ENCODE measurements at places on chromosomes 1 and 21.

- DNase-seq, result no peak
Observed at GRCh38 chr1:31418626-31419323, 5.8 kb downstream of the SERINC2 start.

GRCh38 chr1:107499139-107499744, 358.4 kb downstream of the NTNG1 start:
- DNase-seq, result no peak

- no peak for DNase-seq
Observed at GRCh38 chr1:224212618-224213061, 29.6 kb downstream of the DEGS1 start.

- no peak for DNase-seq
Observed at GRCh38 chr1:237324226-237324625, 282.2 kb downstream of the RYR2 start.

GRCh38 chr1:15231714-15232201, 15.3 kb upstream of the FHAD1 start:
- no peak for DNase-seq

GRCh38 chr1:236728752-236729151, 42.5 kb downstream of the ACTN2 start:
- DNase-seq, result no peak

- DNase-seq, result no peak
Observed at GRCh38 chr1:234927971-234928640, 200.5 kb downstream of the TOMM20 start.

DNA sequence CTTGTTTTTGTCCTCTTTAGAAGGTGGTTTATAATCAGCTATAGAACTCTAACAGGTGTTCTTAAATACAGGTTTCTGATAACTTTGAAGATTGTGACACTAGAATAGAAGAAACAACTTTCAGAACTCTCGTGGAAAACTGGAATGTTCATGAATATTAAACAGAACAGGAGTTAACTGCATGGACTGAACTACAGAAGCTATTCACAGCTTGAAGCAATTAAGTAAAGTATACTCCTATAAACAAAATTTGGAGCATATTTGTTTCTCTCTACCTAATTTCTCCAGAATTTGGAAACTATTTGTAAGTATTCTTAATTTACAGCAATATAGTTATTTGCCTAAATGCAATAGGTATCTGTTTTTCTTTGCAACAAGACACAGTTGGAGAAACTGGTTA, 824.8 kb downstream of the ADGRL2 start:
- DNase-seq, result no peak

DNA sequence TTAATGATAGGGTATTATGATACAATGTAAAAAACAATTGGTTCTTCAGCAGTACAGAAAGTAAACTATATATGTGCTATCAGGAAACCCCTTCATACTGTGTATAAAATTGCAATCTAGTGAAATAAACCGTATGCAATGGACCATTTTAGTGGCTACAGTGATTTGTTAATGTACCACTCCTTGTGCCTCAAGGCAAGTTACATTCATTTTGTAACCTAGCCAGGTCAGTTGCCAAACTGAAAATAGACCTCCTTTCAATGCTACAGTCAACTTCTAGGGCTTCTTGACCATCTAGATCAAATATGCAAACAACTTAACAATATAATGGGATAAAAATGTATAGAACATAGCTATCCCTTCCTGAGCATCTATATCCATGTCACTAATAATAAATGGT, 52.0 kb upstream of the RAVER2 start:
- no peak for DNase-seq

DNA sequence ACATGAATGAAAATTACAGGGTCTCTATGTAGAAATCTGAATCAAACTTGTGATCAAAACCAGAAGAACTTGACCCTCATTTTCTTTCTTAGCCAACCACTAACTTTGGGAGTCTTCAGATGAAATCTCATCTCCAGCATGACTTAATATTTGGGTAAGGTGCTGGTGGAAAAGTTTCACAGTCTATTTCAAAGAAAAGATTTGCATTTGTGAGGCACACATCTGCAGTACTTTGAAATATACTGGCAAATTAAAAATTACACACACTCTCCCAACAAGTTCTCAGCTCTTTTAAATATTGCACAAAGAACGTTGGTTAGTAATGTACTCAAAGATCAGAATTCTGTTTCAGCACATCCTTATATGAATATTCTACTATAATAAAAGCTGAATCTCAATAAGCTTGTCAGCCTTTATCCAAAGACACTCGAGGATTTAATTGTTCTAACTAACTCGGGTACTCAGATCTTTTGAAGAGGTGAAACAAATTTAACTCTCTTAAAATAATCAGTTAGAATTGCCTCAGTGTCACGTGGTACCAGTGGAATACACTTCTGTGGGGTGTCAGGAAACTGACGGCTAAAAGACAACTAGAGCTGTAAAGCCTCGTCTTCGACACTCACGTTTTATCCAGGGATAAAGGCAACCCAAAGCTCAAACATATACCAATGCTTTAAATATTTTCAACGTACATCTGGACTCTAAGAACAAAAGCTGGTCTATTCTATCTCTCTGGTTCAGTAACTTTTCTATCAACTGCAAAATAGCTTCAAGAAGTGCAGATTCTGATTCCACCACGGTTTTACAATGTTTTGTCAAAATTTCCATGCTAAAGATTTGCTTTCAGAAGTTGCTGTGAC, 19.0 kb downstream of the SAMSN1 start:
- no peak for DNase-seq

DNA sequence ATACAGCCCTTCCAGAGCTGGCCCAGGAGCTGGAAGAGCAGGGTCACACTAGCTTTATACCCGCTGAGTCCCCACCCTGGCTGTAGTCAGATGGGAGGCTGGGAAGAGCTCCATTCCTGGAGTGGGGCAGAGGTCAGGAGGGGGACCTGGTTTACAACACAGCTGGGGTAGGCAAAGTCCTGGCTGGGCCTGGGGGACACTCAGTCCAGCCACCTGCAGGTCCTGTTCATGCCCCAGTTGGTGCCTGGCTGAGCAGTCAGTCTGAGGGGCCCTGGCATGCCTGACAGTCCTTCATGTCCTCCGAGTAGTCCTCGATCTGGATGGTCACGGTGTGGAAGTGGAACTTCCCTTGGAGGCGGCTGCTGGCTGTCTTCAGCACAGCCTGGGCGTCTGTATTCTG, 7.0 kb downstream of the SLC30A2 start:
- no peak for DNase-seq

DNA sequence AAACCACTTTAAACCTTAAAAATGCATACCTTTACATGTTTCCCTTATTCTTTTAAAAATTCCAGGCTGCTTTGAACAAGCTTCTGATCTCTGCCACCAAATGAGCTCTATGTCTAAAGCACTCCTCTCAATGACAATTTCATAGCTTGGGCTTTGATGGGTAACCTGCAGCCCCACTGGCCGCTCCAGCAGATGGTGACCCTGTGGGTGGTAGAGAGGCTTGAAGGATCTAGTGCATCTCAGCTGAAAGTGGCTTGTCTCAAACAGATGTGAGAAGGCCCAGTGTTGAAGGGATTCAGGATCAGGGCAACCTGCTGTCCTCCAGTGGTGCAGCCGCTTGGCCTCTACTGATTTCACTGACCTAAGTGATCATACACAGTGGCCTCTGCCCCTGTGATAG, 84.7 kb upstream of the IRF2BP2 start:
- no peak for DNase-seq

GRCh38 chr21:41766883-41767605, at the start of gene RIPK4:
RIPK4 (minus strand) TSS chr21:41767052; CDS start chr21:41767041, 11 bp downstream.
- DNase-seq, result peak; percentile 72

- no peak for DNase-seq
Observed at GRCh38 chr1:167824163-167824794, 89.7 kb downstream of the ADCY10 start.

- DNase-seq, result no peak
Observed at GRCh38 chr1:119981986-119982815, 85.9 kb upstream of the ADAM30 start.

Data from DMS79 (cell line).